Caco-2 (cell line): ENCODE measurements at places on chromosomes 6 and 20.

DNA sequence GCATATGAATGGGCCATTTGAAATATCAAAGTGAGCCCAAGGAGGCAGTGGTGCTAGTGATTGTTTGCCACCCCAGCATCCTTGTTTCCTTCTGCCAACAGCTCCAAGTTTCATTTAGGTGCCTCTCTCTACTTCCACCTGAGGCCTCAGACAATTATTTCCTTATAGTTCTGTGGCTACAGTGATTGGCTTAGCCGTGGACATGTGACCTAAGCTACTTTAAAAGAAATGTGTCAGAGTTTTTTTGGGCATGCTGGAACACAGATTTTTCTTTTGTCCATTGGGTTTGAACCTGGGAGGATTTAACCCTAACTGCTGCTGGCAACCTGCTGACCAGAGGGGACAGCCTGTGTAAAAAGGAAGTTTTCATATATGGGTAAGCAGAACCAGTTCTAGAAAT is 319.4 kb downstream of the CD109 start:
- DNase-seq: no peak

GRCh38 chr20:50389438-50389807 is 120.8 kb upstream of the PTPN1 start:
- peak; percentile 86 for DNase-seq

- peak; percentile 89 for DNase-seq
These were observed at the start of gene DUSP22 for GRCh38 chr6:291697-292505. TSS of gene DUSP22 (plus strand) at chr6:292487. CDS start at chr6:292540, 53 bp downstream.

DNA sequence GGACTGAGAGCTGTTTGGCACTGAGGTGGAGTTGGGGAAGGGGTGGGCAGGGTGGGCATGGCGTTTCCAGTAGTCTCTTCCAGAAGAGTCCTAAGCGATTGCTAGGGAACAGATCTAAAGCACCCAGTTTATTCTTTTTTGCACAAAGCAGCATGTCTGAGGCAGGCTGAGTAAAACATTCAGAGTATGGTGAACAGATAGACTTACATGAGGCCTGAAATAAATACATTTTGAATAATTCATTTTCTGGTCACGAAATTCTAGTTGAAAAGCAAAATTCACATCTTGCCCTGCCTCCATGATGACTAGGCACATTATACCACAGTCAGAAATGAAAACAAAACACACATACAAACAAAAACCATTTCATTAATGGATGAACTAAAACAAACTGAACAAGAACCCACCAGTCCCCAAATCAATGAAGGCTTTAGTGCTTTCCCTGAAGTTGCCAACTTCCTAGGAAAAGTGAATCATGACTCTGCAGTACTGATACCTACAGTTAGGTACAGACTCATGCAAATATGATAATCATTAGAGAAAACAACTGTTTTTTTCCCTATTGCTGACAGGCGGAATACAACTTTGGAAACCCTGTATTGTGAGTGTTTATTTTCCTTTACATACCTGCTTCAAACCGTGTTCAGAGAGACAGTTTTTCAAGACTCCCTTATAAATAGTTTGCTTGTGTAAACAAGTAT is 702.9 kb upstream of the POU3F2 start:
- no peak for DNase-seq

DNA sequence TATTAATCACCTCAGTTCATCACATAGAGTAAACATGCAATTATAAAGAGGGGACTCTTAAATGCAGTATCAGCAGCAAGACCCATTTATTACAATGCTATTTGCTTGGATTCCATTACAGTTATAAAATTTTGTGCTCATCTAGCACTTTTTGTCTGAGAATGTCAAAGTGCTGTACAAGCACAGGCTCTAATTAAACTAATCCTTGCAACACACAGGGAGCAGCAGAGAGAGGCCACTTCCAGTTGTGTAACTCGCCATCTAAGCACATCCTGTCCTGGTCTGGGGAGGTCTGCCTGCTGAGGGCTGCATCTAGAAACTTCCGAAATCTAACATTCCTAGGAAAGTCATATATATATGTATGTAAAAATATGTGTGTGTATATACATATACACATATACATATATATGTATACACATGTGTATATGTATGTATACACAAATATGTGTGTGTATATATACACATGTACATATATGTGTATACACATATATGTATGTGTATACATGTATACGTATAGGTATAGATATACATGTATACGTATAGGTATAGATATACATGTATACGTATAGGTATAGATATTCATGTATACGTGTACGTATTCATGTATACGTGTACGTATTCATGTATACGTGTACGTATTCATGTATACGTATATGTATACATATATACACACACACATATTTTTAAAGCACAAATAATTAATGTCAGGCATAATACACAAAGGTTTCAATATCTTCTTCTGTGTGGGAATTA is 136.4 kb upstream of the JARID2 start:
- no peak for DNase-seq

DNA sequence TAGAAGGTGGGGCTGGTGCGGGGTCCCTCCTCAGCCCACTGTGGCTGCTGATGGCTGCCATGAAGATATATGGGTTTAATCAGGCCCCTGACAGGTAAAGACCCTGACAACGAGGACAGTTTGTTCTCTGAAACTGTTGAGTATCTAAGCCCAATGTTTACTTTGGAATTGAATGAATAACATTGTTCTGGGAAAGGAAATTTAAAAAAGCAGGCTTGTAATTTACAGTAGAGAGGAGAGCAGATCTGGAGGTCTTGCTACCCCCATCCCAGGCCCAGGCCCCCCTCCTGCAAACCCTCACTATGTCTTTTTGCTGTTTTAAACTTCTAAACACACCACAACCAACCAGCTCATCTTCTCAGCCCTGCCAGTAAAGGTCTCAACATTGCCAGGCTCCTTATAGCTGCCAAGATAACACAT is 171.3 kb downstream of the CDC5L start:
- DNase-seq: no peak

DNA sequence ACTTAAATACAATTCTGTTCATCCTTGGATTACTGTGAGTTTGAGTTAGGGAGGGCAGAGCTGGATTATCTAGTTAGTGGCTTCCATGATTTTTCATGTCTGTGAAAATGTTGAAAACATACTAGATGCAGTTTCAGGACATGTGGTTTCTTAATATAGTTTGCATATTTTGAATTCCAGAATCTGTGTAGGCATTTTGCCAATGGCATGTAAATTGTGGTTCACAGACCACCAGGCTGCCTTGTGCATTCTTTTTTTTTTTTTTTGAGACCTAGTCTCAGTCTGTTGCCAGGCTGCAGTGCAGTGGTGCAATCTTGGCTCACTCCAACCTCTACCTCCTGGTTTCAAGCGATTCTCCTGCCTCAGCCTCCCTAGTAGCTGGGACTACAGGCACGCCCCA is 42.8 kb downstream of the CDC5L start:
- DNase-seq: no peak

DNA sequence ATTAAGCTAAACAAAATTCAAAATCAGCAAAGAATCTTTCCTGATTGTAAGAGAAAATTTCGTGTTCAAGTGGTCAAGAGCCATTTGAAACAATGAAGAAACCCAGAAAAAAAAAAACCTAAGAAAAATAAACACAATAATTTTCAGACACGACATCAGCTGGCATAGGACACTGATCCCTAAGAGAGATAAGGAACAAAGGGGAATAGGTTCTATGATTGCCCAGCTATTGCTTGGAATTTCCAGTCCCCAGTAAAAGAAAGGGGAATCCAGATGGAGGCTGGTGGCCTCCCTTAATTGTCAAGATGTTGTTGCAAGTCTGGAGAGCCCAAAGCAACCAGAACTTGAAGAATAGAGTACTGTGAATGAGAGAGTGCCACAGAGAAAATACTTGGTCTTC is 48.5 kb downstream of the COL12A1 start:
- no peak for DNase-seq

- DNase-seq: no peak
These were observed 69.8 kb upstream of the DUSP22 start for GRCh38 chr6:222468-222867.

DNA sequence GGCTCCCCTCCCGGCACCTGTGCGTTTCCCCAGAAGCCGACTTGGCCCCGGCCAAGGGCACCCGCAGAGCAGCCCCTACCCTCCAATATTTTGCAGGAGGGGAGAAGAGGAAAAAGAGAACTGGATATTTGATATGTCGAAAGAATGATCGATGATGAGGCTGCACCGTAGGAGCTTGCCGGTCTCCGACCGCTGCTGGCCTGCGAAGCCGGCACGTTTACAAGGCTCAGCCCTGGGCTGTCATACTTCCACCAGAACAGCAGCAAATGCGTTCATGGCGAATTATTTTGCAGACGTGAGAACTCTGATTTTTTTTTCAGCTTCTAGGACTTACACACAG is 296.7 kb downstream of the TFAP2C start:
- DNase-seq: no peak

GRCh38 chr20:37345339-37346235 is at the start of gene SRC:
TSS of gene SRC (plus strand) at chr20:37346140. CDS start at chr20:37384154, 38,014 bp downstream.
- no peak for DNase-seq

GRCh38 chr20:10374036-10374435 is 60.0 kb downstream of the MKKS start:
- no peak for DNase-seq

DNA sequence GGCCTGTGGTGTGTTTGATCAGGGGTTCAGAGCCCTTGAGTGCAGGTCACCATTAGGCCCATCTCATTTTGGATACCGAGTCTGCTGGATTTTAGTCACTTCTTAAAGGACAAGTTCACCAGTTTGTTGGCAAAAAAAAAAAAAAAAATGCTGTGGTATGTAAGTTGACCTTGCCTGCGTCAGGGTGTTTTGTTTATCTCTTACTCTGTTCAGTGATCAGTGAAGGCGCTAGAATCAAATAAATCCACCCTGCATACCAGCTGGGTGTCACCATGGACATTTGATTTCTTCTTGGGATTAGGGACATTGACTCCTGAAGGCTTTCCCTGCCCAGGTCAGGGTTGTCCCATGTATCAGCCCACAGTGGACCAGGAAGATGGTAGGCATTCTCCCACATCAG is 6.7 kb downstream of the SMOC2 start:
- DNase-seq: no peak

- DNase-seq: no peak
These were observed 545.9 kb upstream of the BTBD3 start for GRCh38 chr20:11371831-11372230.

GRCh38 chr20:41530923-41531322 is 87.3 kb downstream of the CHD6 start:
- DNase-seq: no peak

GRCh38 chr20:1491281-1491840 is at the start of gene SIRPB2:
TSS of gene SIRPB2 (minus strand) at chr20:1491420. CDS start at chr20:1491359, 61 bp downstream.
- DNase-seq: no peak
